ENCODE measurements at places on chromosomes 2 and 18.

DNA sequence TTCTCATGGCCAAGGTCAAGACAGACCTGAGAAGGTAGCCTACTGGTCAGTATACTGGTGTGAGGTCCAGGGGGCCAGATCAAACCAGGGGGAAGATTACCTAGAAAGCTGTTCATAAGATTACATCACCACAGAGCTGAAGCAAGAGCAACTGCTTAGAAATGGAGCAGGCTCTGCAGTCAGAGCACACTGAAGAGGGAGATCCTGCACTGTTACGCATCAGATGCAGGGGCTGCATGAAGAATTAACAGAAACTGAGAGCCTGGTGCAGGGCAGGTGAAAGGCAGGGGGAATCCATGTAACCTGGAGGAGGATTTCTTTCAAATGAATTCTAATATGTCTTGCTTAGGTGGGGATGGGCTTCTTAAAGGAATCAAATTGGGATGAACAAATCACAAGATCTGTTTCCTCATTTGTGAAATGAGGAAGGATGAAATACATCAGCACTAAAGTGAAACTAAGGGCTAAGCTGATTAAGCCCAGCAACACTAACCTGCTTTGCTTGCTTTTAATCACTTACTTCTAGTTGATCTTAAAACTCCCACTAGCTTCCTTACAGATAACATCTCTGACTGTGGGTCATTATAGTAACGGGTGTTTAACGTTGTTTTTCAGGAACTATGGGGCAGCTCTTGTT, 74.3 kb upstream of the ADAM23 start:
- DNase-seq = no peak

DNA sequence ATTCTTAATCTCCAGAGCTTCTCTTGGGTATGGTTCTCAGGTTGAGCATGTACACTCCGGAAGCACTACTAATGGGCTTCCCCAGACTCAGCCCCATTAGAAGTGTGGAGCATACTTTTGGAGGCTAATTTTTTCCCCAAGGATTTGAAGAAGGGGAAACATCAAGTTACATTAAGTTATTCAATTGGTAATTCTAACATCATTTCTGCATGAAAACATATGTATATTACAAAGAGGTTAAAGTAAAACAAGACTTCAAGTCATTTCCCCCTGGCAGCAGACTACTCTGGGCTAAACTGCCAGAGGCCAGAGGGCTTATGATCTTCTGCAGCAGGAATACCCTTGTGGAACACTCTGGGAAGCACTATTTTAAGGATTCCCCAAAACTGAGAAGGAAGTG, 227.7 kb upstream of the STK17B start:
- no peak for DNase-seq

DNA sequence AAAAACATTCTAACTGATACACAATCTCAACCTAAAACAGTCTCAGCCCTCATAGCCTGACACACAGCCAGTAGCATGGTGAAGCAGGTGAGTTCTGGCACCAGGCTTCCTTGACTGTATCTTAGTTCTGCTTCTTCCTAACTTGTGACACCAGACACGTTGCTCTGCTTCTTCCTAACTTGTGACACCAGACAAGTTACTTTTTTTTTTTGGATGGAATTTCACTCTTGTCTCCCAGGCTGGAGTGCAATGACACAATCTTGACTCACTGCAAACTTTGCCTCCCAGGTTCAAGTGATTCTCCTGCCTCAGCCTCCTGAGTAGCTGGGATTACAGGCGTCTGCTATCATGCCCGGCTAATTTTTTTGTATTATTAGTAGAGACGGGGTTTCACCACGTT, 6.7 kb upstream of the ATG16L1 start:
- DNase-seq = no peak

DNA sequence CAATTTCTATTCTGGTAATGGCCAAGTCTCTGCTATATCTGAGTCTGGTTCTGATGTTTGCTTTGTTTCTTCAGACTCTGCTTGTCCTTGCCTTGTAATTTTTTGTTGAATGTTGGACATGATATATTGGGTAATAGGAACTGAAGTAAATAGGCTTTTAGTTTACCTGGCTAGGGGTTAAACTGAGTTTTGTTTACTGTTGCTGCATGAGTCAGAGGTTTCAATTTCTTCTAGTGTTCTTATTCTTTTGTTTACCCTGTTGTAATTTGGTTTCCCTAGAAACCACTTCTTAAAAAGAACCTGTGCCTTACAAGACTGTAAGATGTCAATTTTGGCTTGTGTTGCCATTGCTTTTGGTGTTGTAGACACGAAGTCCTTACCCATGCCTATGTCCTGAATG, 285.0 kb upstream of the KCNH7 start:
- no peak for DNase-seq

DNA sequence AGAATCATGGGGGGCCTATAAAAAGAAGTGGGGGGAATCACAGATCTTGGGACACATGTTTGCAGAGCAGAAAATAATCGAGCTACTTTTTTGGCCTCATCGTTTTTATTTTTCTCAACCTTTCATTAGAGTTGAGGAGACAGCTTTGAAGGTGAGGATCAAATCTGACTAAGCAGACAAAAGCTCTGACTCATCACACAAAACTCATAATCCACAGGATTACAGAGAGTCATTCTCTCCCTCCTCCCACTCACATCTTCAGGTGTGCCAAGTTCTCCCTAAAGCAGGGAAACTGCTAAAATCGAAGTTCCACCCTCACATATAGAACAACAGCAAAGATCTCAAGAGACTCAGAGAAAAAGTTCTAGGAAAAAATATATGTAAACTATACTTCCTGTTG, 15.6 kb downstream of the BAZ2B start:
- no peak for DNase-seq

GRCh38 chr2:41930807-41931566, 116.8 kb upstream of the PKDCC start:
- DNase-seq = no peak

DNA sequence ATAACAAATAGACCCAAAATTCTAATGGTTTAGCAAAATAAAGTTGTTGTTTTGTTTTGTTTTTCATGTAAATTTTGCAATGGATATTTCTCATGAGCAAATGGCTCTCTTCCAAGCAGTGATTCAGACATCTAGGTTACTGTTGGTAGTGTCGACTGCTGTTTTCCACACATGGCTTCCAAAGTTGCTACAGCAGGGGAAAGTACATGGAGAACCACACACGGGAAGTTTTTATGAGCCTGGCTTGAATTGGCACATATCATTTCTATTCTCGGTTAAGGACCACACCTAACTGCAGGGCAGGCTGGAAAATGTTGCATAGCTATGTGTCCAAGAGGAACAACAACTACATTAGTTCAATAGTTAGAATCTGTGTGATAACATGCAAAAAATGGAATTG, 262.1 kb downstream of the GALNT13 start:
- no peak for DNase-seq

DNA sequence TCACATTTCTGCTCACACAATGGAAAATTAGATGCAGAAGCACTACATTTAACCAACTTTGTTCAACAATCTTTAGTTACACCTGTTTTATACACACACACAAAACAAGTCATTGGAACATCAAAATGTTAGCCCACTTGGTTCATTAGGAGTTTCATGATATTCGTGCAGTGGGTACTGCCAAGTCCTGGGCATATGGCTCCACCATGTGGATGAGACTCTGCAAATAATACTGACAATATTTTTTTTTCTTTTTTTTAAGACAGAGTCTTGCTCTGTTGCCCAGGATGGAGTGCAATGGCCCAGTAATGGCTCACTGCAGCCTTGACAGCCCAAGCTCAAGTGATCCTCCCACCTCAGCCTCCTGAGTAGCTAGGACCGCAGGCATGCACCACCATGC, 34.5 kb upstream of the GRB14 start:
- DNase-seq = no peak

DNA sequence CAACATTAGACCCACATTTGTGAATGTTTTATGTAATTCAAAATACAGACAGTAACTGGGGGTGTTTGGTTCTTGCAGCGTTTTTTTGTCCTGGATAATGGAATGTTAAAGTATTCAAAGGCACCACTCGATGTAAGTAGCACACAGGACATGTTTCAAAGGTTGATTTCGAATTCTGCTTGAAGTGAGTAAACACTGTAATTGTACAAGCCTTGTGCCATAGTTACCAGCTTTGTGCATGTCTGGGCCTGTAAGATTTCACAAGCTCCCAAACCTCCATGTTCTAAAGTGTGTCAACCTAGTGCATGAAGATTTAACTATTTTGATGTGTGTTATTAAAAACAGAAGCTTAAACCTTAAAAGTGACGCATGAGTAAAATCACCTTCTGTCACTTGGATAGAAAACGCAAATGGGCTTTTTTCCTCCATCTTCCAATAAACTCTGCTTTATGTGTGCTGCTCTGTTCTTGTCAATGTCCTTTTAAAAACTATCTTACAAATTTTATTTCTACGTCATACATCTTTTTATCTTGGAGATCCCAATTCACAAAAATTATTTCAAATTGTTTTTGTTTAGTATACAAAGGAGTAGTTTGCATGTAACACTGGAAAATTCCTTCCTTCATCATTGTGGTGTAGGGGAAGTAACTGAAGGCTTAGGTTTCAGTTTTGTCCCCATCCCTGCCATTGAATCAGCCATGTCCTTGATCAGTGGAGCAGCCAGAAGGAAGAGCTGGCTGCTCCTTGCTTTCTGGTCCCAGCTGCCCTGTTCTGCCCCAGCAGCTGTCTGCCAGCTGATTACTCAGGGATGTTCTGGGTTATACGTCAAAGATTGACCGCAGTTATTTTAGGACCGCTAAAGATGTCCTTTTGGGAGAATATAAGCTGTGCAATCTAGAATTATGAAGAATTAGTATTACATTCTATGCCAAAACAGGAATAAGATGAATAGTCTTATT, 119.2 kb downstream of the PRKRA start:
- DNase-seq = no peak

DNA sequence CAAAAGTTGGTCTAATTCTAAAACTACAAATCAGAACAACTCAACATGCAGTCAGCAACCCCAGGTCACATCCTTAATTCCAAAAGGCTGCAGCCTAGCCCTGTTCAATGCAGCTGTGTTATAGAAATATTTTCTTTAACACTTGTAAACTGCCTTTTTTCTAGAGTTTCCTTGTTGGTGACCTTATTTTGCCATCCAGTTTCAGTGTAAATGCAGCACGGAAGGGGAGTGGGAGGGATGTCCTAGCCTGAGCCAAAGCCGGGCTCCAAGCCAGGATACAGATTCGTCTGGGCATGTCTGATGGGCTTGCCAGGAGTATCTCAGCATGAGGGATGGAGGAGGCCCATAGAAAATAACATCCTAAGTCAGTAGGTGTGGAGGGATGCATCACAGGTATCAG, 17.7 kb upstream of the SP3 start:
- no peak for DNase-seq

DNA sequence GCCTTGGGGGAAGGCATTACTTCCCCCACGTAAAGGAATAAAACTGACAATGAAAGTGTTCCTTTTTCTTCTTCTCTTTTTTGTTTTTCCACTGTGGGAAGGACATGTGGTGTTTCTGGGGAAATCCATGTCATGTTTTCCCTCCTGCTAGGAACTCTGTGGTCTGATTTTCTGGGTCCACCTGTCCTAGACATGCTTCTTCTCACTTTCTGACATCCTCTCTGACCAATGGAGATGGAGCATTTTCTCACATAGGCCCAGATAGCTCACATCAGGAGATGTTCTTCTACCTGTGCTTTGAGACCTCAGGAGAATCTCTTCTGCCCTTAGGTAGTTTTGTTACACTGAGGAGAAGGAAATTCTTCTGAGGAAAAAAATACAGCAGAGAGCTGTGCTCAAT, 252.0 kb upstream of the SIX3 start:
- DNase-seq = no peak

GRCh38 chr2:237201461-237202287, 116.0 kb downstream of the COPS8 start:
- DNase-seq = no peak

DNA sequence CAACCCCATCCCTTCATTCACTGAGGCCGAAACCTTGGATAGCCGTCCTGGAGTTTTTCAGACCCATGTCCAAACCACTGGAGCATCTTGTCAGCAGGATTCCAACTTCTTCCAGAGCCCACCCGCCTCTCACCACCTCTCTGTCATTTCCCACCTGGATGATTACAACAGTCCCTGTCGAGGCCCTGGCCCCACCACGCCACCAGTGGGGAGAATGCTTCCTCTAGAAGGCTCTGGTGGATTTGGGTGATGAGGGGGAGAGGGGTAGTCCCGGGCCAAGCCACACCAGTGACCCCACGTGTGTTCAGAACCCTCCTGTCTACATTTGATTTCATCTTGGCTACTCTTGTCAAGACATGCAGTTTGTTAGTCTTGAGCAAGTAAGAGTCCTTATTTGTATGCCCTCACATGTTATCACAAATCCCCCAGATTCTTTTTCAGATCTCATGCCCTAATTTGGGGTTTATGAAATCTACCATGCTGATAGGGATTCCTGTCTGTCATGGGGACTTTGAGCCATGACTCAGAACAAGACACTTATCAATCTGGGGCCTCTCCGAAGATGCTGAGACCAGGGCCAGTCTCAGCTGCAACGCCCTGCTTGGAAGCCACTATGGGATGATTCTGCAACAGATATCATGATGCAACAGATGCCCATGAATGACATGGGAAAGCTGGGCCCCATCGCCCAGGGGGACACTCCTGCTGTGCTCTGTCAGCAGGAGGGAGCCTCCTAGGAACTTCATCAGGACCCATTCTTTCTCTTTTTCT, 186.1 kb downstream of the ZFP36L2 start:
- DNase-seq = no peak

DNA sequence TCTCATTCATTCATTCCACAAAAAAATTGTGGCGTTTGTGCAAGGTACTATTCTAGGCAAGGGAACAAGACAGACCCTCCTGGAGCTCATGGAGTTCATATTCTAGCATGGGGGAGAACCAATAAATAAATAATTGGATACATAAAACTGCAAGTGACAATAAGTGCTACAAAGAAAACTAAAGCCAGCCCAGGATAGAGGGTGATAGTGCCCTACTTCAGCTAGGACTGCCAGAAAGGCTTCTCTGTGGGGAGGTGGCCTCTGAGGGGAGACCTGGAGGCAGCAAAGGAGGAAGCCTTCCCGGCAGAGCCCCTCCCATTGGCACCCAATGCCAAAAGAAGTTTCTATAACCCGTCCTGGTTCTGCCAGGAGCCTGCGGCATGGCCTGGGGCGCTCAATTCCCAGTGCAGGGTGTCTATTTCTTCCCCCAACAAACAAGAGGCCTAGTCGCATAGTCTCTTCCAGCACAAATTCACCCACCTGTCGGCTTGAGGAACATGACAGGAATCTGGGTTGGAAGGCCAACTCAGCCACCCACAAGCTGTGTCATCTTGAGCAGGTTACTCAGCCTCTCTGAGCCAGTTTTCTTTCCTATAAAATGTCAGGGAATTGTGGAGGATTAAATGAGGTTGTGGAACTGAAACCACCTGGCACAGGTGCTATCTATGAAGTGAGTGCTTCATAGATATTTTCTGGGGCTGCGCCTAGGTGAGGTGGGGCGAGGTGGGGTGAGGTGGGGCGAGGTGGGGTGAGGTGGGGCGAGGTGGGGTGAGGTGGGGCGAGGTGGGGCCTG, 94.3 kb downstream of the ZFP36L2 start:
- DNase-seq = no peak

DNA sequence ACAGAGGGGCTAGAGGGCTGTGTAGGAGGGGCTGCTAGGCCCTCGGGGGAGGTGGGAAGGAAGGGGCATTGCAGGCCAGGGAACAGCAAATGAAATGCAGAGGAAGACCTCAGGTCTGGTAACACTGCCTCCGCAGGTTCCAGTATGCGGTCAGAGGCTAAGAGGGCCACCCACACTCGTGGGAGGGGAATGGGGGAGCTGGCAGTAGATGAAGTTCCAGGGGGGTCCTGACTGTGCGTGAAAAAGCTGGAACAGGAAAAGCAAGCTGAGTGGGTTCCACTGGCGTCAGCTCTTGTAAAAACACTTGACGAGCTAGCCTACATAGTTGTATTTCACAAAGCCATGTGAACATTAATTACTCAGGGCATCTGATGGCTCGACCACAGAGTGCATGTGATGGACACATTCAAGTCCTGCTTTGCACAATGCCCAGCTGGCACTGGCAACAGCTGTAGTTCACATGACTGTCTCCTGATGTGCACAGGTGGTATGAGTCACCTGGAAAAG, 29.0 kb upstream of the PTPN4 start:
- no peak for DNase-seq

All from neural crest cell (in vitro differentiated cells).